ENCODE measurements at places on chromosomes 2 and 18.

GRCh38 chr2:48347712-48348111 lies 182.2 kb upstream of the STON1 start:
- DNase-seq, result no peak

DNA sequence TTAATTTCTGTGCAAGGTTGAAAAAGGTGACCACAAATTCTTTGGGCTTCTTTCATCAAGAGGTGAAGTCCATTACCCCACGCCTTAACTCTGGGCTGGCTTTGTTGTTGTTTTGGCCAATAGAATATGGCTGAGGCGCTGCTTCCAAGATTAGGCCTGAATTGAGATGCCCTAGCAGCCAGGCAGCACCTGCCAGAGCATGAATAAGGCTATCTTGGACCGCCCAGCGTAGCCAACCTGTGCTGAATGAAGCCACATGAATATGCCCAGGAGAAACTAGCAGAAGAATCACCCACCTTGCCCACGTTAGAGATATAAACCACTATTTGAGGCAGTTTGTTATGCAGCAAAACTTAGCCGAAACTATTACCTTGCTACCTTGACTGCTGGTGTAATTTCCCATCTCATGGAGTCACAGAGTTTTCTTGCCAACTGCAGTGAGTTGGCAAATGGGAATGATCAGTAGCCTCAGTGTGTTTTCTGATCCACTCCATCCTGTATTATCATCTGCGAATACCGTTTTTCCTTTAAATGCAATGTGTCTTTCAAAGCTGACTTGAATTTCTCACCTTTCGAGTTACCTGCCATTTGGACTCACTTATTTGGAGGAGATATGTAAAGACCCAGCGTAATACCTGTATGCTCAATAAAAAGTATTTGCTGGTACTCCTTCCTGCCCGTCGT lies 679 bp downstream of the TSGA10 start:
- DNase-seq, result peak; percentile 25

- DNase-seq, result no peak
These were observed 179.1 kb upstream of the SPRED2 start for GRCh38 chr2:65611488-65611887.

GRCh38 chr2:99845296-99845695 lies 297.1 kb downstream of the AFF3 start:
- DNase-seq, result no peak

GRCh38 chr2:150142561-150142960 lies 344.9 kb downstream of the RND3 start:
- no peak for DNase-seq

GRCh38 chr2:160433466-160434140 lies 60.0 kb downstream of the RBMS1 start:
- no peak for DNase-seq

GRCh38 chr2:16617282-16618266 lies 48.1 kb downstream of the CYRIA start:
- DNase-seq, result no peak

GRCh38 chr2:118766871-118767270 lies 80.6 kb downstream of the EN1 start:
- no peak for DNase-seq

DNA sequence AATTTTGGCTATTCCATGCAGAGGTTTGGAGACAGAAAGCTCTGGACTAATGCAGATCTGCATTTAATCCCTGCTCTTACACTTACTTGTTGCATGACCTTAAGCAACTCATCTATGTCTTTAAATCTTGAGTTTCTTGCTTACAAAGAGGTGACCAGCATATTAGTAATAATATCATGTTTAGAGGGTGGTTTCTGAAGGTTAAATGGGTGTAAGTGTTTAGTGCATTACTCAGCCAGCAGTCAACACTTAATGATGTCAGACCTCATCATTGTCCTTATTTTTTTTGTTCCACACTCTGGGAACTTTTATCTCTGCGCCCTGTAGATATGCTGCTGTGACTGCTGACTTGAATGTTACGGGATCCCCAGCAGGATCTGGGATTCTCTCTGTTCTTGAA lies 1.7 kb downstream of the IL1RL1 start:
- no peak for DNase-seq

DNA sequence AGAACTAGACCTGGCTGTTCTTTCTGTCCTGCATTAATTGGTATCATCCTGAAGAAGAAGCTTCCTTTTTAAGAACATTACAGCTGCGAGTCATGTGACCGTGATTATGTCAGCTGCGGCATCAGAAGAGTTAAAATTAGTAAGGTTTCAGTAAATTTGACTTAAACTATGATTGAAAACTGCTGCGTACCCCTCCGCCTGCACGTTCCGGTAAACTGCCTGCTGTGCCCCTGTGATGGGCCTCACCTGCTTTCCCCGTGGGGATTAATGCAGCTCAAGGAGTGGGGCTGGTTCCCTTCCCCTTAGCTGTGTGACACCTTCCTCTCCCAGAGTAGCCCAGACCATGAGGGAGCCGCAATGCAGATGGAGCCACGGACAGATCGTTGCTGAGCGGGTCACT lies 36.1 kb upstream of the MYO3B start:
- no peak for DNase-seq

Measured in RPMI8226 (cell line).